GM12892 (cell line): ENCODE measurements at places on chromosomes 3 and 15.

DNA sequence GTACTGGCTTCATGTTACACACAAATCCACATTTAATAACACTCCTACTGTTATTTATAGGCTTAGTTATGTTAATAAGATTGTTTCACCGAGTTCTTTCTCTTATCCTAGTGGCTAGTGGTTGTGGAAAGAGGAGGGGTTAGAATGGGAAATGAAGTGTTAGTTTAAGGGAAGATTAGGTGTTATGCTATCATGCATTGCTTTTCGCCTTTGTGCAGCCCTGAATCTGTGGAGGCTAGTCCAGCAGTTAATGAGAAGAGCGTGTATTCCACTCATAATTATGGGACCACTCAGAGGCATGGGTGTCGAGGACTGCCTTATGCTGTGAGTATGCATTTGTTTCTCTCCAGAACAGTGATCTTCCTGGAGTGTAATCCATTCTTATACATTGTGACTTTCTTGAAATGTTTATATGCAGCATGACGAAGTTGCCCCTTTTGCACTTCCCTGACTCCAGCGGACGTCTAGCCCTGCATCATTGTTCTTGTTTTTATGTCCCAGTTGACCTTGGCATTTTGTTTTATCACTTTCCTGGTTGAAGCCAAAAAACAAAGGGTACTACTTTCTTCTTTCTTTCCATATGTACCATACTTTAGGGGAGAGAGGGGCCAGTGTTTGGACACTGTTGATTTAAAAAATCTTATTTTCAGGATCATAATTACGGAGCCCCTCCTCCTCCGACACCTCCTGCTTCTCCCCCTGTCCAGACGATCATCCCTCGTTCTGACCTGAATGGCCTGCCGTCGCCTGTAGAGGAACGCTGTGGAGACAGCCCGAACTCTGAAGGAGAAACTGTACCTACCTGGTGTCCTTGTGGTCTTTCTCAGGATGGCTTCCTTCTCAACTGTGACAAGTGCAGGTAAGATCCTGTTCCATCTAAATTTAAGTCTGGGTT is 36.5 kb downstream of the SETD5 start:
- no peak for DNase-seq

DNA sequence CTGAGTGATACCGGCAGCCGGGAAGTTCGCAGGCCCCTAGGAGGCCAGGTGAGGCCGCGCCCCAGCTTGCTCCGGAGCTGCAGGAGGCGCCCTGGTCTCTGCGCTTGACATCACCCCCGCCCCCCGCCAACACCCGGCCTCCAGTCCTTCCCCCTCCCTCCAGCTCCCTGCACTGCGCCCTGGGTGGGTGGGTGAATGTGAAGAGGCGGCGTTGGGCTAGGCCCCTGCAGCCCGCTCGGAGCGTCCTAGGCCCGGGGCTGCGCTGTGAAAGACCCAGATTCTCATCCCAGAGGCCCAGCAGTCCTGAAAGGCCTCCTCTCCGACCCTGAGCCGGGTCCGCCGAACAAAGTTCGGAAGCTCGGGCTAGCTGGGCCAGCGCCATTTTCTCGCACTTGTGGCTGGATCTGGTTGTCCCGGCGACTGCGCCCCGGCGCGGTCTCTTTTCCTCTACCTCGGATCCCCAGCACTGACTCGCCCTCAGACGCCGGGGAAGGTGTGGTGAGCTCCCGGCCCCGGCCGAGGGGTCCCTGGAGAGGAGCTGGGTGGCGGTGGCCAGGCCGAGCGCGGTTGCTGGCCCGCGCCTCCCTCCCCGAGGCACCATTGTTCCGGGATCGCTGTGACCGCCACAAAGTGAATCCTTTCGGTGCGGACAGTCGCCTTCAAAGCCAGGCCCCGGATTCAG is 12.9 kb downstream of the ZIC4 start:
- DNase-seq: no peak

DNA sequence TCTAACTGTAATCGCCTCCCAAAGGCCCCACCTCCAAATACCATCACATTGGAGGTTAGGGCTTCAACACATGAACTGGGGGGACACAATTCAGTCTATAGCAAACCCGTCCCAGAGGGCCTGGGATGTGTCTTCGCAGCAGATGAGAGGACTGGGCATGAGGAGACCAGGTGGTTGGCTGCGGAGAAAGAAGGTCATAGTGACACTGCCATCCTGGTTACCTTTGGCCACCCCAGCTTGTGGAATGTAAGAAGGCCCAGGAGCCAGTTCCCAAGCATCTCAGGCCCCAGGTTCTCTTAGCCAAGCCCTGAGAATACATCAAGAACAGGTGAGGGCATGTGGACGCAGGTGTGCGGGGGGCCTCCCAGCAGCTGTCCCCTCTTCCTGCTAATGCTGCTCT is 6.4 kb upstream of the RARRES1 start:
- no peak for DNase-seq

- DNase-seq: no peak
Observed at GRCh38 chr15:99621767-99622166, 56.0 kb downstream of the MEF2A start.

DNA sequence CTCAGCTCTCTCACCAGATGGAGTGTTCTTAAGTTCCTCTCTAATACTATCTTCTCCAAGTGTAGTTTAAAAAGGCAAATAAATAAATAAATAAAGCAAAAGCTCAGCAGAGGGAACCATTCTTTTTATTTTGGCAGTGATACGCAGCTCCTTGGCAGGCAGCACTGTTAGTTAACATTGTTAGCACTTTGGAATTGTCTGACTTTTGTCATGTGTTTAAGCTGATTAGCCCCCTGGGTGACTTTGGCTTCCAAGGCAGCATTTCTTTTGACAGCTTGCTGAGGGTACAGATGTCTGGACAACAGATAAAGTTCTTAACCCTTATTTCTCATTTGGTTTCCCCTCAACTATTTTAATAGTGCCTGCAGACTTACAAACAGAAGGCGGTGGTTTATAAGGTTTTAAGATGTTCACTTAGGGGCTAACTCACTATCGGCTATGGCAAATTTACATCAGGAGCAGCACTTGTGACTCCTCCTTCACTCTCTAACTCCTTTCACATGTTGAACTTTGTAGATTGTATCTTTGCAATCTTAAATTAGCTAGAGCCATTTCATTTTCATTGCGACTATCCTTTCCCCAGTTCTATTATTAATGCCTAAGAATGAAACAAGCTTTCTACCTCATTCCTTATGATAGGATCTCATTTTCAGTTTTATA is 213.4 kb downstream of the ZBBX start:
- no peak for DNase-seq
